Uterine smooth muscle cell (primary cell): ENCODE measurements at places on chromosomes 5 and 9. TPM values are rescaled to one million over a fixed set of nuclear protein-coding genes. Genes with fewer than 3 reads are reported as not detected.

C5orf46 gene
- total RNA-seq: not detected in 2 replicates

IL3 gene
- total RNA-seq: not detected in 2 replicates

NTRK2 gene
- 0.33 and 1.9 TPM in 2 replicates for total RNA-seq

ACSL6 gene
- 0.11 TPM in 1 of 2 replicates, not detected in the other for total RNA-seq

CNOT8 gene
- total RNA-seq: 49.9 and 59.3 TPM in 2 replicates

ADAMTS12 gene
- total RNA-seq: 13.5 and 15.1 TPM in 2 replicates

SH3RF2 gene
- total RNA-seq: 0.77 and 1.2 TPM in 2 replicates

SMIM3 gene
- 44.7 and 79.4 TPM in 2 replicates for total RNA-seq

PCDHB14 gene
- total RNA-seq: 0.11 and 0.12 TPM in 2 replicates

SLC2A8 gene
- total RNA-seq: 9.4 and 11.4 TPM in 2 replicates

RFX3 gene
- total RNA-seq: 3.9 and 4.0 TPM in 2 replicates

OBP2B gene
- not detected in 2 replicates for total RNA-seq

ADAMTSL1 gene
- 60.6 and 82.0 TPM in 2 replicates for total RNA-seq

HAND1 gene
- total RNA-seq: not detected in 2 replicates

GPR150 gene
- 0.12 and 0.33 TPM in 2 replicates for total RNA-seq

EPB41L4B gene
- 0.11 and 0.12 TPM in 2 replicates for total RNA-seq

CATSPER3 gene
- total RNA-seq: 0.12 and 0.22 TPM in 2 replicates

BASP1 gene
- total RNA-seq: 128 and 163 TPM in 2 replicates

GPSM1 gene
- 66.4 and 97.5 TPM in 2 replicates for total RNA-seq

RANBP3L gene
- total RNA-seq: 0.11 and 0.12 TPM in 2 replicates

TAF11L6 gene
- not detected in 2 replicates for total RNA-seq

PAM gene
- 313 and 628 TPM in 2 replicates for total RNA-seq

P4HA2 gene
- 282 and 471 TPM in 2 replicates for total RNA-seq

SEC16A gene
- total RNA-seq: 24.3 and 28.4 TPM in 2 replicates

FAM78A gene
- total RNA-seq: 0.22 and 0.37 TPM in 2 replicates

NADK2 gene
- 23.6 and 30.7 TPM in 2 replicates for total RNA-seq

EDIL3 gene
- 4.8 and 23.6 TPM in 2 replicates for total RNA-seq
